ENCODE measurements at places on chromosomes 16 and 17.

DNA sequence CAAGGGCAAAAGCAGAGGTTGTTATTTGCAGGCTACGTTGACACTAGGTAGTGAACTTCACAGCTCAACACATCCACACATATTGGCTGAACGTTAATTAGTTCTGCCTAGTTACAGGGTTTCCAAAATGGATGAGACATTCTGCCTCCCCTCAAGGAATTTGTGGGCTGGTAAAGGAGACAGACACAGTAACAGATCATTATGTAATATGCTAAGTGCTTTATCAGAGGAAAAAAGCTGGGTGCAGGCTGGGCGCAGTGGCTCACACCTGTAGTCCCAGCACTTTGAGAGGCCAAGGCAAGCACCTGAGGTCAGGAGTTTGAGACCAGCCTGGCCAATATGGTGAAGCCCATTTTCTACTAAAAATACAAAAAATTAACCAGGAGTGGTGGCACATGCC lies 26.2 kb downstream of the BMERB1 start:
- DNase-seq = no peak

DNA sequence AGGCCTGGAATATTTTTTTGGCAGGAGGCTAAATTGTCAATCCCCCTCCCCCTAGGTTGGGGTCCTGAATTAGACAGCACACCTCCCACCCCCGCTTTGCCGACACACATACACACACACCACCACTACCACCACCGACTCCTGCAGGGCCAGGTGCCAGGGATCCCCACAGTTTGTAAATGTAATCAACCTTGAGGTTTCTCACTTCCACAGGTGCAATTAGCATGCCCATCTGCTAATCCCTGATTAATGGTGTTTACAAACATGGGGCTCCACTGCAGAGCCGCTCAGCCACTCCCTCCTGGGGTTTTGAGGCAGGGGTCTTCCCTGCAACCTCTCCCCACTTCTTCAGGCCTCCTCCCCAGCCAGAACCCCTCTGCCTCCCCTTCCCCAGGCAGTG lies 11.8 kb downstream of the MRM1 start:
- DNase-seq = no peak

DNA sequence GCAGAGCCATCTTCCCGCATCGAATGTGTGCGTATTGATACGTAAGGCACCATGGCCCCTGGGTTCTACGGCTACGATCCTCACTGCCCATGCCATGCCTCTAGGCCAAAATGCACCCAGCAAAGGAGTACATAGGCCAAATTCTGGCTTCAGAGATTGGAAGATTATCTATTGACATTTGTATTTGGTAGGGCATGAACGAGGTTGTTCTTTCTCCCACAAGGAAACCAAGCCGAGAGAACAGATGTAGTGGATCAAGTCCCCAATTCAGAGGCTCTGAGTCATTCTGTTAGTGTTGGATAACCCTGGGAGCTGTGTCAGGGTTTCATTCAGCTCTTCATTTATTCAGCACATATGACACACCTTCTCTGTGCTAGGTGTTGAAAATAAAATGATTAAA lies 36.5 kb downstream of the HOXB1 start:
- no peak for DNase-seq

DNA sequence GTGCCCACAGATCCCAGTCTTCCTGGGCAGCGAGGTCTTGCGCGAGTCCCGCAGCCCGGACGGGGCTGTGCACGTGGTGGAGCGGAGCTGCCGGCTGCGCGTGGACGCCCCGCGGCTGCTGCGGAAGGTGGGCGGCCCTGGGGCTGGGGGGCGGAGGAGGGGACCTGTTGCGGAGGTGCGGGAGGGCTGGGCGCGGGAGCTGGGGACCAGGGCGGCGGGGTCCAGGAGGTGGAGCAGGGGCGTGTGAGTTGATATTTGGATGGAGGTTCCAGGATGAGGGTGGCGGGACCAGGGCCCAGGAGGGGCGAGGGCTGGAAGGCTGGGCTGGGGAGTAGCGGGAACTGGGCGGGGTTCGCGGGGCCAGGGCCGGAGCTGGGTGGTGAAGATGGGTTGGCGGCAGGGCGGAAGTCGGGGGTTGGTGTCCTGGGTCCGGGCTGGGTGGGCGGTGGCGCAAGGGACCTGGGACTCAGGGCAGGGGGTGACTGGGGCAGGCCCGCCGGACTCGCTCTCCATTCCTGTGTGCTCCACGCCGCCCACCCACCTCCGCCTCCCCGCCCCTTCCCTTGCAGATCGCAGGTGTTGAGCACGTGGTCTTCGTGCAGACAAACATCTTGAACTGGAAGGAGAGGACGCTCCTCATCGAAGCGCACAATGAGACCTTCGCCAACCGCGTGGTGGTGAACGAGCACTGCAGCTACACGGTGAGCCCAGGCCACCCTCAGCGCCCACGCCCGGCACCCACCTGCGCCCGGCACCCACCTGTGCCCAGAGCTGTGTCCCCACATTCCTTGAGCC lies 29.6 kb downstream of the SEC14L5 start:
- no peak for DNase-seq

- DNase-seq = no peak
Measured at GRCh38 chr16:1377406-1378010, 25.8 kb downstream of the GNPTG start.

DNA sequence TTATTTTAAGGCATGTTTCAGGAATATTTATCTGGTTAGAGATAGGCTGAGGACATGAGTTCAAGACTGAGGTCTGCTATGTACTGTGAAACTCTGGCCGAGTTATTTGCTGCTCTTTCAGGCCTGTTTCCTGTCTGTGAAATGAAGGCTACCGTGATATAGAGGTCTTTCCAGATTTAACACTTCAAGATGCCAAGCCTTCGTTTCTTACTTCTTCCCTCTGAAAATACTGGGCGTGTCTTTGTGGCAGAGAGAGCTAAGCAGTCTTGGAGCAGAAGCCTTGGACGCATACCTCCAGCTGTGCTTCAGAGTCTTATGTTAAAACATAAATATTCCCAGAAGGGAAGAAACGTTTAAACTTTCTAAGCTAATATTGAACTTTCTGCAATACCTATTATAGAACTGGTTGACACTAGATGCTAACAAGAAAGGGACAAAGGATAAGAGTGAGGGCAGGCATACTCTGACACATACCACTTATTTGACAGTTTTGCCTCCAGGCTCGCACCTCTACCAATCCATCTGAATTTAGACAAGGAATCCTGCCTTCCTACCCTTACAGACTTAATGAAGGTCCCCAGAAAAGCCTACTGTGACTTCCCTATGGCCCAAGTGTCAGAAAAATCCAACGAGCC lies 17.5 kb downstream of the WIPI1 start:
- DNase-seq = no peak

- DNase-seq = peak; percentile 91
Measured at GRCh38 chr17:81002409-81003361, 11.0 kb downstream of the CHMP6 start.

GRCh38 chr16:2783581-2784357 lies 3.6 kb downstream of the PRSS33 start:
- DNase-seq = no peak

- DNase-seq = no peak
Measured at GRCh38 chr16:47096297-47096696, 47.4 kb downstream of the NETO2 start.

GRCh38 chr16:14502932-14503741 lies 126.9 kb downstream of the PARN start:
- DNase-seq = no peak

DNA sequence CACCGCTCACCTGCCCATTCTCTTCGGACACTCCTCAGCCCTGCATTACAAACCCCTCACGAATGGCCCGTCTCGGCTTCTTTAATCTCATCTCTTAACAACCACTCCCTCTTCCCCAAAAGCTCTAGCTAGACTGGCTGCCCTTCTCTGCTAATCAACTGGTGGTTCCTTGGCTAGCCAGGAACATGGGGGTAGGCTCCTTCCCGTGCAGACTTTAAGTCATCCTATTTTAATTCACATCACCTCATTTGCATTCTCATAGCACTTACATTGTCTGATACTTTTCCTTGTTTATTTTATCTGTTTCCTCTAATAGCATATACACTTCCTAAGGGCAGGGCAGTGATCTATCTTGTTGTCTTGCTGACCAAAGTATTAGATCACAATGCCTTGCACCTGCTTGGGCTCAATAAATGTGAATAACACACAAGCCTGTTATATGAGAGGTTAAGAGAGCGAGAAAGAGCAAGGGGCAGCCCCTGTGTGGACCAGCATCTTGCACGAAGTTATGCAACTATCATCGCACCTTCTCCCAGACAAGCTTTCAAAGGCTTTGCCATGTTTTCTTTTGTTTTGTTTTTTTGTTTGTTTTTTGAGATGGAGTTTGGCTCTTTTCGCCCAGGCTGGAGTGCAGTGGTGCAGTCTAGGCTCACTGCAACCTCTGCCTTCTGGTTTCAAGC lies 9.8 kb downstream of the TP53 start:
- no peak for DNase-seq

- DNase-seq = no peak
Measured at GRCh38 chr16:53849994-53850393, 146.0 kb downstream of the FTO start.

- DNase-seq = no peak
Measured at GRCh38 chr16:67394155-67395104, 1.1 kb upstream of the TPPP3 start.

DNA sequence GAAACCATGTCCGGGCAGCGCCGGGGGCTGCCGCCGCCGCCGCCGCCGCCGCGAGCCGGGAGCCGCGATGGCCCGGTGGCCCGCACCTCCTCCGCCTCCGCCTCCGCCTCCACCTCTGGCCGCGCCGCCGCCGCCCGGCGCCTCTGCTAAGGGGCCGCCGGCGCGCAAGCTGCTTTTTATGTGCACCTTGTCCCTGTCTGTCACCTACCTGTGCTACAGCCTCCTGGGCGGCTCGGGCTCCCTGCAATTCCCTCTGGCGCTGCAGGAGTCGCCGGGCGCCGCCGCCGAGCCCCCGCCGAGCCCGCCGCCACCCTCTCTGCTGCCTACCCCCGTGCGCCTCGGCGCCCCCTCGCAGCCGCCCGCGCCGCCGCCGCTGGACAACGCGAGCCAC lies 587 bp downstream of the HS3ST4 start:
- DNase-seq = no peak

- no peak for DNase-seq
Measured at GRCh38 chr16:49466881-49467280, 93.3 kb downstream of the C16orf78 start.

- no peak for DNase-seq
Measured at GRCh38 chr16:255183-255582, 20.6 kb downstream of the RGS11 start.

DNA sequence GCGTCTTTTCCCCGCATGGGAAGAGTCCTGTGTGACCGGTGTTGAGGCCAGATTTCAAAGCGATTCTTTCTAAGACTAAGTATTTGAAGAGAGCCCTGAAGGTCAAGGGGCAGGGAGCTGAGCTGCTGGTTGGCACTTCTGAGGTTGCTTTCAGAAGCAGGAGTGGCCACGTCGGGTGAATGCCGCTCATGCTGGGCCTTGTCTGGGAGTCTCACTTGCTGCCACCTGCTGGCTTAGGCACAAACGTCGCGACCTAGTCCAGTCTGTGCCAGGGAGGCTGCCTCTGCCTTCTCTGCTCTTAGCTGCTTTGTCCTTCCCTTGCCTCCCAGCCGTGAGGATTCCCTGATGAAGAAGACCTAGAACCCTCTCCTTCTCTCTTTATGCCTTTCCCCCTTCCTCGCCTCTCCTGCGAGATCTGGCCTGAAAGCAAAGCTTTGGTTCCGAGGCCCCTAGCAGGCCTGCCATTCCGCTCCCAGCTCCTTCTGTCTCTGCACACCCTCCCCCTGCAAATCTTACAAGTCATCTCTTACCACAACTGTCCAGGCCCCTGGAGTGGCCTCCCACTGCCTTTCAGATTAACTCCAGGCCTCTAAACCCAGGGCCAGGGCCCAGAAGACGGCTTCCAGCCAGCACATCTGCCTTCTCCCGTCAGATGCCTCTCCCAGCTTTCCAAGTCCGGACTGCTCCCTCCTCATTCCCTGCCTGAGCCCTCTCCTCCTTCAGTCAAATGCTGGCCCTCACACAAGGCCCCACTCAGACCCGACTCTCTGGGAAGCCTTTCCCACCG lies 11.4 kb downstream of the CTNS start:
- DNase-seq = no peak

Measured in NCI-H345 (cell line).